ENCODE measurements at places on chromosomes 6 and 20.
A peak's percentile ranks its signal among the peaks of the same experiment; 100 is the strongest.

- H3K4me1 ChIP-seq, result no peaks in the 10 kb centered on the region
- H3K27ac ChIP-seq, result no peak overlapping the region
- H3K36me3 ChIP-seq, result no peaks in the 10 kb centered on the region
- no peaks in the 10 kb centered on the region for H3K27me3 ChIP-seq
- H3K4me3 ChIP-seq, result no peak overlapping the region
These were observed 258.5 kb upstream of the CDH4 start for GRCh38 chr20:60993433-60994044.

DNA sequence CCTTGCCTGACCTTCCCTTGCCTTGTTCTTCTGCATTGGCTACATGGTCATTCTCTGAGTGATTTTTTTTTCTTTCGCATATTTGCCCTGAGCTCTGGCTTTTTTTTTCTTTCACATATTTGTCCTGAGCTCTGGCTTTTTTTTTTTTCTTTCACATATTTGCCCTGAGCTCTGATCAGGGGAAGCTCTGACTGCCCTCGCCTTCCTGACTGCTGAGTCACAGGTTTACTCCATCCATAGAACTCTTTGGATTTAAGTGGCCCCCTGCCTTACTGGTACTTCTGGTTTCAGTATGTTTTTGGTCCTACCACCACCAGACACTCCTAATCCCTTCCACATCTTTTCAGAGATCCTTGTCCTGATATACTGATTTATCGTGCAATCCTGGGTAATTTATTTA is 201.1 kb downstream of the OGFRL1 start:
- no peak overlapping the region for H3K27ac ChIP-seq
- H3K4me1 ChIP-seq, result no peaks in the 10 kb centered on the region
- no peak for DNase-seq
- H3K27me3 ChIP-seq, result no peaks in the 10 kb centered on the region

DNA sequence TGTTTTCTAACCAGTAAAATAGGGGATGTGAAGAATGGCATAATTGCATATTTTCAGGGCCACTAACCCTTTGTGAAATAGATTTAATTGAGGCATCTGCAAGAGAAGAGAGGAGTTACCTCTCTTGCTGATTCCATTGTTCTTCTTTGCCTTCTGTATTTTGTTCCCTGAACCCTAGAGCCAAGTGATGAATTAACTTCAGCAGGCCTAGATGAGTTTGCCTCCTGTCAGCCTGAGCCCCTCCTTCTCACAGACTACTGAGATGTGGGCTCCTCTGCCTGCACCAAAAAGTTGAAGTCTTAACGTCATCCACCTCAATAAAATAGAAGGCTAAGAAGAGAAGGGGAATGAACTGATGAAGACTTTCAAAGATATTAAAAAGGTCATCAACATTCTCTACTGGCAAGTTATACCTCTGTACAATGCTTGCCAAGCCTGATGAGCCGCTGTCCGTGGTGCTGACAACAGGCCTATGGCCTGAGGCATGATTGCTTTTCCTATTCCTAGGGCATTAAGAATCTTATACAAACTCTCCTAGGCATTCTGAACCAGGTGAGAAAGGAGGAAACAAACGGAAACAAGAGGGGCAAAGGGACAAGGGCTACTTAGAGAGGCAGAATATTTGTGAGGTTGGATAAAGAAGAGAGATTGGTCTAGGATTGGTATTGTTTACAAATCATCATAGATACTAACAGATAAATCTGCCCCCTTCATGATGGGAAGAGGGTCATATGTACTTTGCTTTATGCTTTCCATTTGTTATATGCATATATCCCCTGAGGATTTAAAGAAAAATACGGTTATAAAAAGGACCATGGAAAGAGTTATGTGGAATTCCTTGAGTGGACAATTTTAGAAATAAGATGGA is 46.8 kb downstream of the CD24 start:
- peak; percentile 80 for DNase-seq
- no peaks in the 10 kb centered on the region for H3K4me1 ChIP-seq
- H3K27ac ChIP-seq, result no peak overlapping the region
- peak overlapping the region; percentile 4 for H3K4me3 ChIP-seq
- H3K36me3 ChIP-seq, result no peaks in the 10 kb centered on the region
- H3K27me3 ChIP-seq, result no peaks in the 10 kb centered on the region

DNA sequence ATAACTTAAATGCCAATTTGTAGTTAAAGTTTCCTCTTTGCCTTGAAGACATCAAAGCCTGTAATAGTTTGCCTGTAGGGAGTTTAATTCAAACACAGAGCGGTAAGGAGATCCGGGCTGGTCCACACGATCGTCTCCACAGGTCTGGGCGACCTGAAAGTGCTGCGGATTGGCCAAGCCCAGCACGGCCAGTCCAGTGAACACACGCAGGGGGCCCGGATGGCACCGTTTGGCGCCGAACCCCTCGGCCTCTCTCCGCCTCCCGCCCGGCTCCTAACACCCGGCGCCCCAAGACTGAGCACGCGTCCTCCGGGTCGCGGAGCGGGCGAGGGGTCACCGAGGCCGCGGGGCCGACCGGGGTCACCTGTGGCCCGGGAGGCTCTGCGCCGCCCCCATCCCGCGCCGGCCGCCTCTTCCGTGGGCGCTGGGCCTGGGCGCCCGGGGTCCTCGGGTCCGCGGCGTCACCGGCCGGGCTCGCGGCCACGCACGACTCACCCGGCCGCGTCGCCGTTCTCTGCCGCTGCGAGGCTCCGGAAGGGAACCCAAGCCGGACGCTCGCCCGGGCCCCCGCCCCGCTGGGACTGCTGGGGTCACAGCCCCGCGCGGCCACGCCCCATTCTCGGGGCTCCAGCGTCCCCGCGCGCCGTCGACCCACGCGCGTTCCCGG is 481 bp downstream of the SERPINB6 start:
- H3K4me3 ChIP-seq, result peak overlapping the region; percentile 73
- H3K27ac ChIP-seq, result peak overlapping the region; percentile 98
- peak; percentile 71 for DNase-seq
- peaks cover 3% of the 10 kb centered on the region for H3K4me1 ChIP-seq

DNA sequence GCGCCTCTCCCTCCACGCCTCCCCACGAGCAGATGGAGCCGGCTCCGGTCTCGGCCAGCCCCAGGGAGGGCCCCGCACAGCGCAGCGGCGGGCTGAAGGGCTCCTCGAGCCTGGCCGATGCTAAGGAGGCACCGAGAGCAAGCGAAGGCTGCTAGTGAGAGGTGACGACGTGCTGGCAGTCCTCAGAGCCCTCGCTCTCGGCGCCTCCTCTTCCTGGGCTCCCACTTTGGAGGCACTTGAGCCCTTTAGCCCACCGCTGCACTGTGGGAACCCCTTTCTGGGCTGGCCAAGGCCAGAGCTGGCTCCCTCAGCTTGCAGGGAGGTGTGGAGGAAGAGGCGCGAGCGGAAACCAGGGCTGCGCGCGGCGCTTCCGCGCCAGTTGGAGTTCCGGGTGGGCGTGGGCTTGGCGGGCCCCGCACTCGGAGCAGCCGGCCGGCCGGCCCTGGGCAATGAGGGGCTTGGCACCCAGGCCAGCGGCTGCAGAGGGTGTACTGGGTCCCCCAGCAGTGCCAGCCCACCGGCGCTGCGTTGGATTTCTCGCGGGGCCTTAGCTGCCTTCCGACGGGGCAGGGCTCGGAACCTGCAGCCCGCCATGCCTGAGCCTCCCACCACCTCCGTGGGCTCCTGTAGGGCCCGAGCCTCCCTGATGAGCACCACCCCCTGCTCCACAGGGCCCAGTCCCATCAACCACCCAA is 2.5 kb upstream of the TMEM14C start:
- peaks cover 25% of the 10 kb centered on the region for H3K4me1 ChIP-seq
- H3K4me3 ChIP-seq, result peak overlapping the region; percentile 64
- peak; percentile 67 for DNase-seq
- no peaks in the 10 kb centered on the region for H3K27me3 ChIP-seq
- peaks cover 3% of the 10 kb centered on the region for H3K36me3 ChIP-seq

DNA sequence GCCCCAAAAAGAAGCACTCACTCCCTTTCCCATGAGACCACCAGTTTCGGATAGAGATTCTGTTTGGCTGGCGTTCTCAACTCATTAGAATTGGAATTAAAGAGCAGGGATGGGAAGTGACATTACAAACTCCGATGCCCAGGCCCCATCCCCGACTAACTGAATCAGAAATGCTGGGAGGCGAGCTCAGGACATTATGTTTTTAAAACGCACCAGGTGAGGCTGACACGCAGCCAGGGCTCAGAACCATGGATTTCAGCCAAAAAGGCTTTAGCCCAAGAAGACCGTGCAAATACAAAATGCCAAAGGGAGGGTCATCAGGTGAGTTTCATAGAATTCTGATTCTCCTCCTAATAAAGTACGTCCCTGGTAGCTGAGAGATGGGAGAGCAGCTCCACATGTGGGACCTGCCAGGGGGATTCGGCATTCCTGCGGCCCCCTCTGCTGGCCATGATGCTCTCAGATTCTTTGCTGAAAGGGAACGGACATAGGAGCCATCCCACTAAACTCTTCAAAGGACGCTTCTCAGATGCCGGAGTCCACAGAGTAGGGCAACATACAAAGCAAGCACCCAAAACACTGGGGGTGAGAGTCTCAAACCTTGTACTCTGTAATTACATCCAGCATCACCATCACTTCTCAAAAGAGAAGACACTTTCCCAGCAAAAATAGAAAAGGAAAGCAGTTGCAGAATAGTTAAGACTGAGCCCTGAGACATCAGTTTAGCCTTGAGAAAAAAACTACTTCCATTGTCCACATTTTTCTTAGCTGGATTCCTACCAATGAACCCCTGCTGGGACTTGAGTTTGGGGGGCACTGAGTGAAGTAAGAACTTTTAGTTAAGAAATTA is 205.2 kb downstream of the BMP7 start:
- H3K27ac ChIP-seq, result no peak overlapping the region
- no peaks in the 10 kb centered on the region for H3K36me3 ChIP-seq
- DNase-seq, result peak; percentile 65
- peaks cover 3% of the 10 kb centered on the region for H3K27me3 ChIP-seq
- H3K4me1 ChIP-seq, result no peaks in the 10 kb centered on the region

GRCh38 chr20:61882716-61883615 is 182.7 kb downstream of the TAF4 start:
- no peaks in the 10 kb centered on the region for H3K4me1 ChIP-seq
- DNase-seq, result peak; percentile 45
- no peak overlapping the region for H3K27ac ChIP-seq
- no peaks in the 10 kb centered on the region for H3K27me3 ChIP-seq
- no peaks in the 10 kb centered on the region for H3K36me3 ChIP-seq

GRCh38 chr6:4774715-4775493 is 1.3 kb upstream of the CDYL start:
- peaks cover 5% of the 10 kb centered on the region for H3K4me1 ChIP-seq
- DNase-seq, result no peak
- H3K27me3 ChIP-seq, result peaks cover 6% of the 10 kb centered on the region
- no peaks in the 10 kb centered on the region for H3K36me3 ChIP-seq

GRCh38 chr6:168713839-168714238 is 272.9 kb downstream of the SMOC2 start:
- no peak for DNase-seq
- no peaks in the 10 kb centered on the region for H3K4me1 ChIP-seq
- H3K36me3 ChIP-seq, result no peaks in the 10 kb centered on the region
- peaks cover 20% of the 10 kb centered on the region for H3K27me3 ChIP-seq
- H3K27ac ChIP-seq, result no peak overlapping the region

- no peak overlapping the region for H3K4me3 ChIP-seq
- H3K27me3 ChIP-seq, result no peaks in the 10 kb centered on the region
- no peaks in the 10 kb centered on the region for H3K4me1 ChIP-seq
- H3K36me3 ChIP-seq, result no peaks in the 10 kb centered on the region
These were observed 7.0 kb upstream of the RWDD1 start for GRCh38 chr6:116564311-116564710.

- no peak overlapping the region for H3K4me3 ChIP-seq
- DNase-seq, result peak; percentile 16
- no peaks in the 10 kb centered on the region for H3K27me3 ChIP-seq
- H3K4me1 ChIP-seq, result peaks cover 3% of the 10 kb centered on the region
- H3K27ac ChIP-seq, result no peak overlapping the region
These were observed 92.8 kb downstream of the ATRN start for GRCh38 chr20:3563548-3564177.

All from lung (tissue), 17 donors.